ENCODE measurements at places on chromosomes 12 and 14.

GRCh38 chr14:35333797-35334743, 41.9 kb downstream of the PSMA6 start:
- DNase-seq: no peak

DNA sequence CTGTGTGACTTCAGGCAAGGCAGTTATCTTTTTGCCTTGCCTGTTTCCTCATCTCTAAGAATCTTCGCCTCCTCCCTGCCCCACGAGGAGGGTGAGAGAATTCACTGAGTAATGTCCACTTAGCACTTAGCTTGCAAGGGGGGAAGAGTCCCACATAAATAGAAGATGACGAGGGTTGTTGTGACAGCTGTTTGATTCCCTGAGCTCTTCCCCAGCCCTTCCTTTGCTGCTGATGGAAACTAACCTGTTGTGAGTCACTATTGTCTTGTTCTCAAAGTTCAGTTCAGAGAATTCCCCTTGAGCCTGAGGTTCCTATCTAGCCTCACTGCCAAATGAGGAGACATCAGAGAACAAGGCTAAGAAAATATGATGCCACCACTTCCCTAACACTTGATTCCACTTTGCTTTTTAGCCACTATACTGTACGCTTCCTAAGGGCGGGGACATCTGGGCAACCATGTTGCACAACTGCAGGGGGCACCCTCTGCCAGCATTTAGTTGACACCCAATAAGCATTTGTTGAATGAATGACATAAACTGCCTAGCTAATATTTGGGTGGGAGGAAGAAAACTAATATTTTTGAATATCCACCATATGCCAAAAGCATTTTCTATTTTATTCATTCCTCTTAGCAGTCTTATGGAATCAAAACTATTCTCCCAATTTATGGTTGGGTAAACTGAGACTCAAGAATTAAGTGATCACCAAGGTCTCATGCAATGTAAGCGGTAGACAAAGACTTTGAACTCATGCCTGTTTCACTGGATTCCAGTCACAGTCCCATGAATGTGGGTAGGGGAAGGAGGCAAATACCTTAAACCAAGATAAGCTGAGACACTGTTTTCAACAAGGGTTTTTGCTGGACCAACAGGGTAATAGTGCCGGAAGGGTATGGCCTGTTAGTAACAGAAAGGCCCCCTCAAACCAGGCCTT, 77.6 kb downstream of the ZFP36L1 start:
- DNase-seq: peak; percentile 98

- DNase-seq: no peak
These were observed 535.8 kb downstream of the FUT8 start for GRCh38 chr14:65948302-65948701.

- no peak for DNase-seq
These were observed 163.1 kb downstream of the DICER1 start for GRCh38 chr14:94994245-94994644.

DNA sequence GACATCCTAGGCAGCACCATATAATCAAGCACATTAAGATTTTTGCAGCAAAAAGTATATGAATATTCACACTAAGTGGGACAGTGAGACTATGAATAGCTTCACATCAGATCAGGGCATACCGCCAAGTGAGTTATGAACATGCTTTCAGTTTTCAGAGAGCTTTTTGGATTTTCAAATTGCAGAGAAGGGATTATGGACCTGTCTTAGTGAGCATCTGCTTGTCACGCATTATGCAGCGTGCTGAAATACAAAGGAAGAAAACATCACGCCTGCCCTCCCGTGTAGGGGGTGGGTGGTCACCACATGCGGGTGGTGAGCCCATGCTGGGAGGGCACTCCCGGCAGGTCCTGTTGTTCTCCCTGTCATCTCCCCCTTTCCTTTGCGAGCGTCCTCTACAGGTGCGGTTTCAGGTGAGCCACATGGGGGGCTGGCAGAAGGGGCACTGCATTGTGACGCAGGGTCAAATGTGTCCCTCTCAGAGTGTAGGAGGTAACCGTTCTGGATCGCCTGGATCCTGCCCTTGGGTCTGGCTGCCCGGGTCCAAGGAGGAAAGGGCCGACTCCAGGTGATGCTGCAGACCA, 42.6 kb downstream of the TRAF3 start:
- DNase-seq: peak; percentile 20

DNA sequence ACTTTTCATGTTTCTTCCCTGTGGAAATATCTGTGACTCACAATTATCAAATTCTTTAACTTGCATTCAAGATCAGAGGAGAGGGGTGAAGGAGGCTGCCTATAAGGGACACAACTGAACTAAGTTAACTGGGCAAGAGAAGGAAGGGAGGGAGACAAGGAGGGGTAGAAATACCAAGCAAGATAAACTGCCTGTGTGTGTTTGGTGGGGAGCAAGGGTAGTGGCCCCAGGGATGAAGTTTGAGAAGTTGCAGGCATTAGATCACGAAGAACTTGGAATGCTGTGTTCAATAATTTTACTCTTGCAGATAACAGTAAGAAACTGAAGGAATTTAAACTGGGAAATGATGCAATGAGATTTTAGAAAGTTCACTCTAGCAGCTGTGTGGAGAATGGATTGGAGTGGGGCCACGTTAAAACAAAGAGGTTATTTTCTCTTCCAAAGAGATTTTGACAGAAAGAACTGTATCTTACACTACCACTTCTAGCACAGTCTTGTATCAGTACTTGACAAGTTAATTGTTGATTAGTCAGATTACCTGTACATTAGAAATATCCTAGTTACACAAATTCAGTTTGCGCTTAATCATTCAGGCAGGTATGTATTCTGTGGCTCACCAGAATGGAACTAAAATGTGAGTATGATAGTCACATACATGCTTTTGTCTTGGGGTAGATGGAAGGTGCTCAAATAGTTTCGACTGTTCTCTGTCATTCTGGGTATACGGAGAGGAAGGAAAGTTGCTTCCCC, 7.4 kb downstream of the PKP2 start:
- DNase-seq: no peak

DNA sequence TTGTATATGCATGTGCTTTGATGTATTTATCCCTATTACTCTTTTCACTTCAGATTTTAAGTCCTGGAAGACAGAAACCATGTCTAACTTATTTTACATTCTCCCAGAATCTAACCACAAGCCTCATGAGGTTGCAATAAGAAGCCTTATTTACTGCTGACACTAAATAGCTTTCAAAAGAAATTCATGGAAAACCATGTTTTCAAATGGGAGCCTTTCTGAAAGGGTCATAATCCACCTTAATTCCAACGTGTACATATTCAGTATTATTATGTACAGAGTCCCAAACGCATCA, 34.4 kb downstream of the CORO1C start:
- no peak for DNase-seq

GRCh38 chr14:81450100-81450531, 50.0 kb upstream of the STON2 start:
- peak; percentile 98 for DNase-seq

- DNase-seq: peak; percentile 66
These were observed 51.4 kb downstream of the NCOR2 start for GRCh38 chr12:124515981-124516380.

DNA sequence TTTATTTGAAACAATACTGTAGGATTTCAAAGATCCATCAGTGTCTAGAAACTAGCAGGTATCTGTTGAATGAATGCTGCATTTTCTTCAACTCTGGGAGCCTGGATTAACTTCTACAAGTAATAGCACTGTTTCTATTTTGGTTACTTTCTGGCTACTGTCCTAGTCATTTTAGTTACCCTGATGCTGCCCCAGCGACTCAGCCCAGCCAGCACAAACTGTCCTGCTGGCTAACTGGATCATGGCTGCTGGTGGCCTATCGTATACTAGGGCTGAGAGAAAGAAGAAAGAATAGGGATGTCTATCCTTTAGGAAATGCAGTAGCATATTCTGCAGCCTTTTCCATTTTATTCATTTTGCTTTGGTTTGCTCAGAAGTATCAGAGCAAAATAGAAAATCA, 53.9 kb downstream of the NTN4 start:
- DNase-seq: peak; percentile 67

GRCh38 chr12:26425587-26426260, 230.4 kb downstream of the SSPN start:
- DNase-seq: no peak

GRCh38 chr14:49497725-49498348, 88.3 kb downstream of the RPS29 start:
- DNase-seq: peak; percentile 76

DNA sequence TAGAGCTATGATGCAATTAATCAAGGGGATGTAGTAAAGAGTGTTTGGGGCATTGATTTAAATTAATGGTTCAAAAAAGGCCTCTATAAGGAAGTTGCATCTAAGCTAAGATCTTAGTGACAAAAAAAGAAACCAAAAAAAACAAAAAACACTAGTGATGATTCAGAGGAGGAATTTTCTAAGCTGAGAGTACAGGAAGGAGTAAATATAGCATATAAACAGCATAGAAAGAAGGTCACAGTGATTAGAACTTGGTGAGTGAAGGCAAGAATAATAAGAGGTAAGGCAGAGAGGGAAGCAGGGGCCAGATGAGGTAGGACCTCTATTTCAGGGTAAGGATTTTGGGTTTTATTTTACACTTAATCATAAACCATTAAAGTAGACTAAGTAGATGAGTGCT, 48.0 kb upstream of the PDZRN4 start:
- DNase-seq: no peak

DNA sequence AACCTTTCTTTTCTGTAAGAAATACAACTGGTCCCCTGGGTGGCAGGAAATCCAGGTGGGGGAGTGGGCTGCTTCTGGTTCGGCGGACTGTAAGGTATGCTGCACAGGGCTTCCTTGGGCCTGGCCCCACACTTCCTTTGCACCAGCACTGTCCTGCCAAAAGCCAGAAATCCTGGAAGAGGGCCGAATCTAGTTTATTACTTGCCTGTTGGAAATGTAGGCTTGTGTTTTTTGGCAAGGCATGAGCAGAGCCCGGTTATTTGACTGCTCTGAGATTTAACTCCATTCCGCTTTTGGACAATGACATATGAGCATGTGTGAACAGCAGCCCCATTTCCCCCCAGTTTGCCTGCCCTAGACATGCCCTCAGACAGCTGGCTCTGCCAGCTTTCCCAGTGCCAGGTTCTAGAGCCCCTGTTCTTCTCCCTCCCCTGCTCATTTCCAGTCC, 86.6 kb downstream of the BORCS5 start:
- peak; percentile 8 for DNase-seq

DNA sequence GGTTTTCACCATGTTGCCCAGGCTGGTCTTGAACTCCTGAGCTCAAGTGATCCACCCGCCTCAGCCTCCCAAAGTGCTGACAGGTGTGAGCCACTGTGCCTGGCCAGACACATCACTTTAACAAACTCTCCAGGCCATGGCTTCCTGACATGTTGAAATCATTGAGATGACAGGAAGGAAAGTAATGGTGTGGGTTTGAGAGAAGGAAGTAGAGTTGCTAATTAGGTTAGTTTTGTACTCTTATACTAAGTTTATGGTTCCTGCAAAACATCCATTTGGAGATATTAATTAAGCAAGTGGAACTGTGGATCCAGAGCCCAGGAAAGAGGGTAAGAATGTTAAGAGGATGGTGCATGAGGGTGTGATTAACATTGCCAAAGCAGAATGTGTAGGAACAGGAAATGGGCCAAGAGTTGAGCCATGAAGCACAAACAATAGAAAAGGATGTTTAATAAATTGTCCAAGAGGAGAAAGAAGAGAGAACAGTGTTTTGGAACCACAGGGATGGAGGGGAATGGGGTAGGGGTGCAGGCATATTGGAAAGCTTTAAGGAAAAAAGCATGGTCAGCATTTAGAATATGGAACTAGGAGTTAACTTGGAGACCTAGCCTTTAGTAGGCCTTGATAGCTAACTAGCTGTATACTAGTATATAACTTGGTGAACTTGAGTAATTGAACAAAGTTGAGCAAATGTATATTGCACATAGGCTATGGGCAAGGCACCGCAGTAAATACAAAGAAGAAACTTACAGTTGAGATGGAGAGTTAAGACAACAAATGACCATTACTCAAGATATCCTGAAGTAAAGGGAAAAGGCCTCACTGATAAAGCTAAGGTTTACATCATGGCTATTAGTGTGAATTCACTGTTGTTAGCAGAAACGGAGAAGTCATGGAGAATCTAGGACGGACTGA, 91.3 kb upstream of the DNM1L start:
- DNase-seq: no peak

DNA sequence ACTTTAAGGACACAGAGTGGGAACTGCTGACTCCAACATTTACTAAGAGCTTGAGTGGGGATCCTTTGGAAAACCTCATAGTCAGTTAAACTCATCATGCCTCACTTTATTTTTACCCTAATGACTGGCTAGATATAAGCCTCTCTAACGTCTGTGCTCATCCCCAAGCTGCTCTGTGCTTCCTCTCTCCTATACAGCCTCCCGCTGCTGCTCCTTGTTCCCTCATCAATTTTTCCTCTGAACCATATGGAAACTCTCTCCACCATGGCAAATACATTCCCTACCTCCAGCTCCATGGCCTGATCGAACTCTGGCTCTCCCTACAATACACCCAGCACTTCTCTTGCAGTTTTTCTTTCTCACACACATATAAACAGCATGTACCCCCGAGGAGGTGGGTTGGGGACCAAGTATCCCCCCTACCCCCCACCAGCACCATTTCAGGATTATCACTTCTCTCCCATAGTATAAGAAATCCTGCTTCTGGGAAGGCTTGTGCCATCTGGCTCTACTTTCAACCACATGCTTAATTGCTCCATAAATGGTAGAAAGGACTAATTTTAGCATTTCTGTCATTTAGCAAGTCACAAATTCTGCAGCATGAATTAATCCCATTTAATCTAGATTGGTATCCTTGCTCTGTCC, 39.2 kb upstream of the DYRK2 start:
- DNase-seq: no peak

DNA sequence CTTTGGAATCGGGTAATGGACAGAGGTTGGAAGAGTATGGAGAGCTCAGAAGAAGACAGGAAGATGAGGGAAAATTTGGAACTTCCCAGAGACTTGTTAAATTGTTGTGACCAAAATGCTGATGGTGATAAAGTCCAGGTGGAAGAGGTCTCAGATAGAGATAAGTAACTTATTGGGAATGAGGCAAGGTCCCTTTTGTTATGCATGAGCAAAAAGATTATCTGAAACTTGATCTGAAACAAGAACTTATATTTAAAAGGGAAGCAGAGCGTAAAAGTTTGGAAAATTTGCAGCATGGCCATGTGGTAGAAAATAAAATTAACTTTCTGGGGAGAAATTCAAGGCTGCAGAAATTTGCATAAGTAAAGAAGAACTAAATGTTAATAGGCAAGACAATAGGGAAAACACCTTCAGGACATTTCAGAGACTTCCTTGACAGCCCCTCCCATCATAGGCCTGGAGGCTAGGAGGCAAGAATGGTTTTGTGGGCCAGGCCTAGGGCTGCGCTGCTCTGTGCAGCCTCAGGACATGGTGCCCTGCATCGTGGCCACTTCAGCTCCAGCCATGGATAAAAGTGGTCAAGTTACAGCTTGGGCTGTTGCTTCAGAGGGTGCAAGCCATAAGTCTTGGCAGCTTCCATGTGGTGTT, 425.7 kb upstream of the PRICKLE1 start:
- no peak for DNase-seq

GRCh38 chr14:93824518-93825234, 36.4 kb upstream of the PRIMA1 start:
- no peak for DNase-seq

DNA sequence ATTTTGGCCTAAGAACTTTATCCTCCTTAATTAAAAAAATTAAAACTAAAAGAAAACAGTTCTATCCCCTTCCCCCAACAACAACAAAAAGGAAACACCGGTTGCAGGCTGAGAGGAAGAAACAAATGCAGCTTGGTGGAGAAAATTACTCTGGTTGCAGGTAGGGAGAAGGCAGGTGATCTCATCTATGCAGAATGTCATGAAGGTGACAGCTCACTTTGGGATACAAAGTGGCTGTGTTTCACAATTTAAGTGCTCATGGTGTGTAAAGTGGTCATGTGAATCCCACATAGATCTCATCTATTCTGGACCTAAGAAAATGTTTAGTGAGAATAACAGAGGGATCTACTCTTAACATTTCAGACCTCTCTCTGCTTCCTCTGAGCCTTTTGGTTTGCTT, 219.7 kb upstream of the PKP2 start:
- DNase-seq: no peak

All from myocyte (in vitro differentiated cells).